ENCODE measurements at places on chromosomes 2 and 18. TPM values are rescaled to one million over a fixed set of nuclear protein-coding genes. Genes with fewer than 3 reads are reported as not detected.

MSTN gene
- total RNA-seq, result not detected

ERBB4 gene
- 6.3 TPM for total RNA-seq

RBM45 gene
- total RNA-seq, result 12.1 TPM

PRKAG3 gene
- total RNA-seq, result not detected

RGPD4 gene
- not detected for total RNA-seq

ADD2 gene
- total RNA-seq, result 3.3 TPM

ABCG8 gene
- total RNA-seq, result 0.10 TPM

SPP2 gene
- not detected for total RNA-seq

COBLL1 gene
- total RNA-seq, result 88.8 TPM

GCC2 gene
- total RNA-seq, result 96.4 TPM

KLHL41 gene
- total RNA-seq, result 3.1 TPM

DUSP2 gene
- 19.6 TPM for total RNA-seq

FEV gene
- total RNA-seq, result not detected

SLC23A3 gene
- total RNA-seq, result 3.3 TPM

ST3GAL5 gene
- total RNA-seq, result 70.2 TPM

GKN2 gene
- 10.5 TPM for total RNA-seq

CHN1 gene
- total RNA-seq, result 8.9 TPM

PROC gene
- 0.64 TPM for total RNA-seq

REG3A gene
- total RNA-seq, result not detected

KCNE4 gene
- total RNA-seq, result 0.20 TPM
